ENCODE measurements at places on chromosomes 11 and 22. TPM values are rescaled to one million over a fixed set of nuclear protein-coding genes. Genes with fewer than 3 reads are reported as not detected.

DNA sequence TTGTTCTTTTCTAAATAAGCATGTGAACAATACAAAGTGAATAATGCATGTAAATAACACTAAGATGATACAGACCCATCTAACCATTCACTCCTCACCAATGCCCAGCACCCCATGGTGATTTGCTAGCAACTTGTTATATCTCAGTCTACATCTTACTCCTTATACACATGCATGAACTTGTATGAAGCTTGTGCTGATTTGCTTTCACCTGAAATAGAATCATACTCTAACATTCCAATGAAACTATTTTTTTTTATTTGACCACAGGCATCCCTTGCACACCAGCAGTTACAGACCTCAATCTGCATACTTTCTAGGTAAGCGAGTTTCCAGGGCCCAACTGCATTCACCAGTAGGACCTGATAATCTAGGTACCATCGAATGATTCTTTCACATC, 873.6 kb downstream of the OPCML start:
- H3K36me3 ChIP-seq: no peaks in the 10 kb centered on the region
- H3K4me1 ChIP-seq: no peaks in the 10 kb centered on the region
- H3K27ac ChIP-seq: no peak overlapping the region

DNA sequence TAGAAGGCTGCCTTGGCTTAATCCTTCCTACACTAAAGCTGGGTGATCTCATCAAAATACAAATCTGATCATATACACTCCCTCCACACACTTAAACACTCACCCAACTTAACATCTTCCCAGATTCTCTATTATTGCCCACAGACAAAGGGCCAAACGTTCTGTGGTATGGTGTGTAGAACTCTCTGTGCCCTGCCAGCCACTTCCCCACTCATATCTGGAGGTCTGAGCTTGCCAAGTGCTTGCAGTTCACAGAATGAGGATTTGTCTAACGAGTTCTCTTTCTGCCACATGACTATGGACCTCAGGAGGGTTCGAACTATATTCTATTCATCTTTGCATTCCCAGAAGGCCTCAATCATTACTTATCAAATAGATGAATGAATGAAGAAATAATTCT, 77.6 kb downstream of the MPPED2 start:
- H3K4me3 ChIP-seq: no peak overlapping the region
- H3K27ac ChIP-seq: no peak overlapping the region
- H3K27me3 ChIP-seq: no peaks in the 10 kb centered on the region
- H3K36me3 ChIP-seq: no peaks in the 10 kb centered on the region
- DNase-seq: no peak

GRCh38 chr11:133692126-133692934, 153.0 kb downstream of the SPATA19 start:
- no peak overlapping the region for H3K4me3 ChIP-seq
- no peaks in the 10 kb centered on the region for H3K36me3 ChIP-seq
- no peak overlapping the region for H3K27ac ChIP-seq
- no peaks in the 10 kb centered on the region for H3K27me3 ChIP-seq

- no peaks in the 10 kb centered on the region for H3K27me3 ChIP-seq
- H3K4me3 ChIP-seq: no peak overlapping the region
- peak; percentile 23 for DNase-seq
- no peaks in the 10 kb centered on the region for H3K4me1 ChIP-seq
- H3K36me3 ChIP-seq: no peaks in the 10 kb centered on the region
Measured at GRCh38 chr11:5476186-5476819, 12.2 kb upstream of the OR52D1 start.

GRCh38 chr11:88657076-88657738, 319.7 kb upstream of the CTSC start:
- DNase-seq: no peak
- no peak overlapping the region for H3K4me3 ChIP-seq
- H3K27me3 ChIP-seq: no peaks in the 10 kb centered on the region
- no peak overlapping the region for H3K27ac ChIP-seq
- H3K4me1 ChIP-seq: no peaks in the 10 kb centered on the region

GRCh38 chr11:12241971-12242672, 131.7 kb downstream of the MICAL2 start:
- H3K36me3 ChIP-seq: peaks cover 8% of the 10 kb centered on the region
- no peak overlapping the region for H3K4me3 ChIP-seq
- DNase-seq: peak; percentile 10
- no peaks in the 10 kb centered on the region for H3K27me3 ChIP-seq
- H3K27ac ChIP-seq: no peak overlapping the region

GRCh38 chr11:45036733-45037132, 86.0 kb upstream of the TP53I11 start:
- no peaks in the 10 kb centered on the region for H3K36me3 ChIP-seq
- no peak overlapping the region for H3K27ac ChIP-seq
- no peaks in the 10 kb centered on the region for H3K4me1 ChIP-seq
- H3K27me3 ChIP-seq: no peaks in the 10 kb centered on the region
- DNase-seq: no peak

DNA sequence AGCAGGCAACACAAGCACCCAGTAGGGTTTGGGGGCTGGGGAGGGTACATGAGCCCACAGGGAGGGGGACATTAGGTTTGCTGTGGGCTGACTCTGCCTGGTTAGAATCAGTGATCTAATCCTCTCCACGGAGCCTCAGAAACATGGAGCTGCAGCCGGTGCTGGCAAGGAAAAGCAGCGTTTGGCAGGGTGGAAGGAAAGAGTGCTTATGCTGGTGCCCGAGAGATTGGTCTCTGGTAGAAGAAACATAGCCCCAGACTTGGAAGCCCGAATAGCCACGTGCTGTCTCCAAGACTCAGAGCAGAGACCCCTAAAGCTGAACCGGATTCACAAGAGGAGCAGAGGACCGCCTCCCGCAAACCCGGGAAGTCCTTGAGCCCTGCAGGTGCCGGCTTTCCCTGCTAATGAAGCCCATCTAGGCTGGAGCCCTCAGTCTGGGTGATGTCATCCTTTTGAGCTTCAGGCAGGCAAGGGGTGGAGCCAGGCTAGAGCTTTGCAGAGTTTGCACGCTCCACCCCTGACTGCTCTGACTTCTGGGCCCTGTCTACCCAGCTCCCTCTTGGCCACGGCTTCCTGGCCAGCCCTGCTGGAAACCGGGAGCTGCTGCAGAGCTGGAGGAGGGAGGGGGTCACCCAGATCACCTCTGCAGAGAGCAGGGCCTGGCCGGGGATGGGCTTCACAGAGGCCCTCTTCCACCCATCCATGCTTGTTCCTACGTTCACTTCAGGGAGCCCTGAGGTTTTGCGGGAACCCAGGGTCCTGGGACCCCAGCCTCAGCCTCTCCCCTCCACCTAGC, 35.0 kb upstream of the JAM3 start:
- peak overlapping the region; percentile 29 for H3K4me3 ChIP-seq
- H3K27ac ChIP-seq: peak overlapping the region; percentile 5
- H3K27me3 ChIP-seq: no peaks in the 10 kb centered on the region
- no peaks in the 10 kb centered on the region for H3K36me3 ChIP-seq

DNA sequence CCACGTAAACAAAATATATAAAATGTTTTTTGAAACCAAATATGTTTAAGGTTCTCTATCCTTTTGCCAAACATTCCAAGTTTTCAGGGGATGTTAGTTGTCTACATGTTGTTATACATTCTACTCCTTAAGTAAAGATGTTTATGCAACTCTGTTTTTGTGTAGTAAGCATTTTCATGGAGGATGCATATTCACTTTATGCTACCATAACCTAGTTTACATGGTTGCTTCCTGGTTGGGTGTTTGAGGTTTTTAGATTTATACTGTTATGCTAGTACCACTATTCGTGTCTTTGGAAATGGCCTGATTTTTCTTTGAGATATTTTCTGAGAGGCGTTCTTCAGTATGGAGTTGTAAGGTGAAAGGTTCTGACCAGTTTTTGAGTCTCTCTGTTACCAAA, 131.1 kb upstream of the SORL1-AS1 start:
- H3K4me1 ChIP-seq: peaks cover 39% of the 10 kb centered on the region
- H3K36me3 ChIP-seq: peaks cover 81% of the 10 kb centered on the region
- H3K4me3 ChIP-seq: no peak overlapping the region
- no peaks in the 10 kb centered on the region for H3K27me3 ChIP-seq
- no peak overlapping the region for H3K27ac ChIP-seq

GRCh38 chr11:22554221-22554620, 71.4 kb downstream of the FANCF start:
- H3K4me1 ChIP-seq: no peaks in the 10 kb centered on the region
- H3K27ac ChIP-seq: no peak overlapping the region
- H3K36me3 ChIP-seq: no peaks in the 10 kb centered on the region
- no peak for DNase-seq

GRCh38 chr11:61042961-61043540, 59.2 kb upstream of the CD5 start:
- DNase-seq: peak; percentile 55
- no peaks in the 10 kb centered on the region for H3K36me3 ChIP-seq
- peaks cover 61% of the 10 kb centered on the region for H3K4me1 ChIP-seq
- H3K4me3 ChIP-seq: peak overlapping the region; percentile 4
- H3K27me3 ChIP-seq: no peaks in the 10 kb centered on the region

GRCh38 chr22:46596819-46597218, 23.4 kb upstream of the GRAMD4 start:
- no peaks in the 10 kb centered on the region for H3K27me3 ChIP-seq
- no peak overlapping the region for H3K4me3 ChIP-seq
- H3K4me1 ChIP-seq: peaks cover 10% of the 10 kb centered on the region
- no peak for DNase-seq
- no peaks in the 10 kb centered on the region for H3K36me3 ChIP-seq
- H3K27ac ChIP-seq: no peak overlapping the region

DNA sequence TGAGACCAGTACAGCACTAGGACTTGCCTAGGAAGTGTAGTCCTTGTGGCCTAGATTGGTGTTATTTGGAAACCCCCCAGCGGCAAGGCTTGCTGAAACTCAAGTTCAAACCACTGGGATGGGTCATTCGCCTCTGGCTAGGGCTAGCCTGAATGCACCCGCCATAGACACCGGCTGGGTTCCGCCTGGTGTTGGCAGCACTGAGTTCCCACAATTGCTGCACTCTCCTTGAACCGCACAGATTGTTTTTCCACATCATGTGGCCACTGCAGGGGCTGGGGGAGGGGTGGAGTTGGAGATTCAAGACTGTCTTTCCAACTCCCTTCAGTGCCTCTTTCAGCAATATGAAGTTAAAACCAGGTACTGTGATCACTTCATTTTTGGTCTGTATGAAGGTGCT, 43.1 kb downstream of the CCDC73 start:
- no peaks in the 10 kb centered on the region for H3K36me3 ChIP-seq
- no peaks in the 10 kb centered on the region for H3K4me1 ChIP-seq
- no peak overlapping the region for H3K27ac ChIP-seq
- H3K27me3 ChIP-seq: no peaks in the 10 kb centered on the region
- no peak overlapping the region for H3K4me3 ChIP-seq
- DNase-seq: no peak

DNA sequence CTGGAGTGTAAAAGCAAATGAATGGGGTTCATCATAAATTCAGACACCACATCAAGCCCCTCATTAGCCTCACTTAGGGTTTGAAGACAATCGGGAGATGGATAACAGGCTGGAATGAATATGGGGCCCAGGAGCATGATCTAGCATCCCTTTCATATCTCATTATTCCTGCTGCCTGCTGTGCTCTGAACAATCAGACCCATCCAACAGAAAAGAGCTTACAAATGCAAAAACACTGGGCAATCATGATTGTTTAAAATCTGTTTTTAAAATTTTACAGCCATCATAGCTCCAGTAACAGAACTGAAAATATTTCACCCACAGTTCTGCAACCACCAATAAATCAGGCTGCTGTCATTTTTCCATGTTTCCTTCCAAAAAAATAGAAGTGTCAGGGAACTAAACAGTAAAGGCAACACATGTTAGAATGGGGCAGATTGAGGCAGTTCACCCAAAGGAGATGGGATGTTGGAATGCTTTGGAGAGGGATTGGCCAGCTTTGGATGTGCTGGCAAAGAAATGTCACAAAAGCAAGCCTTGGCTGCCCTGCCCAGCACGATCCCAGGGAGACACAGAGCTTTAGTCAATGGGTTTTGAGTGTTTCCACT, 47.8 kb upstream of the BMAL1 start:
- no peaks in the 10 kb centered on the region for H3K36me3 ChIP-seq
- no peaks in the 10 kb centered on the region for H3K27me3 ChIP-seq
- H3K27ac ChIP-seq: no peak overlapping the region
- no peak overlapping the region for H3K4me3 ChIP-seq

DNA sequence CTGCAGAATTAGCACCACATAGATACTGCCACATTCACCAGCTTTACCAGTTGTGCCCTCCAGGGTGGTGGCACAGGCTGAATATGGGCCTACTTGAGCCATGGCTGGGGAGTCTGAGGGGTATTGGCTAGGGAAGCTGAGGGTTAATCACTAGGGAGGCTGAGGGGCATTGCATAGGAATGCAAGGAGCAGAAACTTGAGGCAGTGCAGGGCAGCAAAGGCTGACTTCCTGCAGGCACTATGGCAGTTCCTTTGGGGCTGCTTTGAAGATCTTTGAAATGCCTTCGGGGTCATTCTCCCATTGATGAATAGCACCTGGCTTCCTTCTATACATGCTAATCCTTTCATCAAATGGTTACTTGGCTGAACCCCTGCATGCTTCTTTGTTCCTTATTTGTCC, 171.5 kb downstream of the RCN1 start:
- H3K27me3 ChIP-seq: no peaks in the 10 kb centered on the region
- DNase-seq: no peak
- no peaks in the 10 kb centered on the region for H3K4me1 ChIP-seq
- H3K36me3 ChIP-seq: no peaks in the 10 kb centered on the region
- H3K27ac ChIP-seq: no peak overlapping the region

- no peak for DNase-seq
- peaks cover 5% of the 10 kb centered on the region for H3K27me3 ChIP-seq
- H3K4me3 ChIP-seq: no peak overlapping the region
Measured at GRCh38 chr11:120950880-120951279, 73.0 kb upstream of the TBCEL start.

- H3K27ac ChIP-seq: peak overlapping the region; percentile 15
- no peaks in the 10 kb centered on the region for H3K36me3 ChIP-seq
- H3K27me3 ChIP-seq: no peaks in the 10 kb centered on the region
- H3K4me1 ChIP-seq: peaks cover 43% of the 10 kb centered on the region
Measured at GRCh38 chr22:30245181-30245984, 1.2 kb downstream of the LIF start.

DNA sequence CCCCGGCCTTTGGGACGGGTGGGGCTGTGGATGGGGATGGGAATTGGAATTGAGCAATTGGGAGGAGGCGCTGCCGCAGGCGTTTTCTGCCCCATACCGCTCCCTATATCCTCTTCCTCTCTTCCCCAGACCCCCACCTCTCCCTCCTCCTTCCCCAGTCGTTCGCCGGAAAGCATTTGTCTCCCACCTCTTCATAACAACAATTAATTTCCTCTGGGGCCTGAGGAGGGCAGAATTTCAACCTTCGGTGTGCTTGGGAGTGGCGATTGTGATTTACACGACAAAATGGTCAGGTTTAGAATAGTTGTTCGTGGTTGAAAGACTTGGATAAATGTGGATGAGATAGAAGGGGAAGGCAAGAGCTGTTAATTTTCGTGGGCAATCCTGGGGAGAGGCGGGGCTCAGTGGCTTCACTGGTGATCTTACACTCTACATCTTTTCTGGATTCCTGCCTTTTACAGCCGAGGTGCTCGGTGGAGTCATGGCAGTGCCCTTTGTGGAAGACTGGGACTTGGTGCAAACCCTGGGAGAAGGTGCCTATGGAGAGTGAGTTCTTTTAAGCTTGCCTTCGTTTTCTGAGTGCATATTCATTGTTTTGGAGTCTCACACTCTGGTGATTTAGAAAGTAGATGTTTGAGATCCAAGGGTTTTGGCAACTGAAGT, 1.5 kb downstream of the CHEK1 start:
- peak; percentile 44 for DNase-seq
- no peaks in the 10 kb centered on the region for H3K27me3 ChIP-seq
- H3K4me1 ChIP-seq: peaks cover 19% of the 10 kb centered on the region

- H3K27me3 ChIP-seq: no peaks in the 10 kb centered on the region
- H3K27ac ChIP-seq: no peak overlapping the region
Measured at GRCh38 chr11:31069447-31070205, 299.9 kb downstream of the DCDC1 start.

Gene MYBPC3
- not detected for total RNA-seq

Gene GGTLC3
- not detected for total RNA-seq

Gene OR51B4
- not detected for total RNA-seq

Gene SART1
- 83.9 TPM for total RNA-seq

Gene CHADL
- total RNA-seq: 1.0 TPM
